ENCODE measurements at places on chromosomes 13 and 19.
A peak's percentile ranks its signal among the peaks of the same experiment; 100 is the strongest.

GRCh38 chr19:47614559-47614958, 5.6 kb downstream of the BICRA start:
- no peak for DNase-seq

GRCh38 chr19:39474139-39474620, 6.5 kb upstream of the TIMM50 start:
- peak; percentile 70 for DNase-seq

DNA sequence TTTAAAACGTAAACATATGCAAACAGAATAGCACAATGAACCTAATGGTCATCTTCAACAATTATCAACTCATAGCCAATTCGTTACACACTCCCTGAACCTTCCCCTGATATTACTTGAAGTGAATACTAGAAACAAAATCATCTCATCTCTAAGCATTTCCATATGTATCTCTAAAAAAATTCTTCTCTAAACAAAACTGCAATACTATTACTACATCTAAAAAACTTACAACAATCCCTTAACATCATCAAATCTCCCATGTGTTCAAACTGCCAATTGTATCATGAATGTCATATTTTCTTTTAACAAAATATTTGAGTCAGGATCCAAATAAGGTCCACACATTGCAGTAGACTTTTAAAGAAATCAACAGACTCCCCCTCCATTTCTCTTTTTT, 61.4 kb downstream of the FRY start:
- DNase-seq = no peak

GRCh38 chr13:50757008-50757407, 86.5 kb downstream of the DLEU7 start:
- DNase-seq = no peak

- DNase-seq = no peak
These were observed 611 bp upstream of the LRFN1 start for GRCh38 chr19:39321117-39321831.

- peak; percentile 53 for DNase-seq
These were observed 33.1 kb downstream of the PPP1R37 start for GRCh38 chr19:45125975-45126493.

DNA sequence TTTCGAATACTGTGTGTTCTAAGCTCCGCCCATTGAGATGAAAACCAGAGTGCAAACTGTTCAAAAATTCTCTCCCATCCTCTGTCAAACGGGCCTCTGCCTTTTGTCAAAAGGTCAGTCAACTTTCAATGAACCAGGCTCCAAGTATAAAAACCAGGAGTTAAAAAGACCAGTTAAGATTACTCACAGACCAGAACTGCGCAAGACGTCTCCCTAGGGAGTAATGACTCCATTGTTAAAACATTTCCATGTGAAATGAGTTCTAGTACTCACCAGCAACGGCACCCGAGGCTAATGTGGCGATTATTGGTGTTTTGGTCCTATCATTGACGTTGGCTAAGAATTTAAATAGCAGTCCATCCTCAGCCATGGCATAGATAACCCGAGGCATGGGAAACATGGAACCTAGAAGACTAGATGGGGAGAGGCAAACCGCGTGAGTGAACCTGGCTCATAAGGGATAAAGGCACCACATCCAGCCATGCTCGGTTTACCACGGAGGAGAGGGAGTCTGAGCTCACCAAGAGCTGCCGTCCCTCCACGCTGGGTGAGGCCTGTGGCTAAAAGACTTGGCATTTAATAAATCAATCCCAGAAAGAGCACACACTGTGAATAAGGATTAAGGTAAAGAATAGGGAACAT, 73.3 kb downstream of the SLC7A1 start:
- DNase-seq = no peak

DNA sequence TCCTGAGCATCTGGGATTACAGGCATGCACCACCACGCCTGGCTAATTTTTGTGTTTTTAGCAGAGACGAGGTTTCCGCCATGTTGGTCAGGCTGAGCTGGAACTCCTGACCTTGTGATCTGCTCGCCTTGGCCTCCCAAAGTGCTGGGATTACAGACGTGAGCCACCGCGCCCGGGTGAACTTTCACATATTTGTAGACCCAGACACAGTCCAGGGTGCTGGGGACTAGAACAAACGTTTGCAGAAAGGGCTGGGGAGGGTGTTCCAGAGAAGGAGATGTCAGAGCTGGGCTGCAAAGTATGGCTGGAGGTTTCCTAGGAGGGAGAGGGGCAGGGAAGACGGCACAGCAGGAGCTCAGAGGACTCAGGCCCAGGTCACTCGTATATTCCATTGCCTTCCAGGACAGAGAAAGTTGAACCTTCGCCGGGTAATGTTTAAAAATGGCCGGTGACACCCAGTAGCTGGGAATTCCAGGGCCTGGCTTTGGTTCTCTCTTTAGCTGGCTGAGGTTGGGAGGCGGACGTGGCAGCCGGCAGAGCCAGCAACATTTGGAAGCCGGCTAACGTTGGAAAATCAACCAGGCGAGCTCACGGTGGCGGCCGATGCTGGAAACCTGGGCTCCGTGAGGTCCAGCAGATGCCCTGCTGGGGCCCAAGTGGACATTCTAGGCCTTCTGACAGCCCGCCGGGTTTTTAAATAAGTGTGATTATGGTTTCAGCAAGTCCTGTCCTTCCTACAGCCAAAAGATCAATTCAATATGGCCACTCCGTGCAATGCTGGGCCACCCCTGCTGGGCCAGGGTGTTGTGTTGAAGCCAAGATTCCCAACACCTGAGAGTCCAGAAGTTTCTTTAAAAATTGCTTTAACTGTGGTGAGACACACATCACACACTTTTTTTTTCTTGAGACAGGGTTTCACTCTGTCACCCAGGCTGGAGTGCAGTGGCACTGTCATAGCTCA, 41.5 kb downstream of the NFIC start:
- DNase-seq = no peak
